Subcutaneous preadipocyte (primary cell): ENCODE measurements at places on chromosomes 6 and 20. TPM values are rescaled to one million over a fixed set of nuclear protein-coding genes. Genes with fewer than 3 reads are reported as not detected.

Gene OR2H1
- total RNA-seq: not detected in 2 replicates

Gene ATAT1
- total RNA-seq: 3.3 and 4.1 TPM in 2 replicates

Gene CNR1
- total RNA-seq: under 0.01 and 0.37 TPM in 2 replicates

Gene SLC12A5
- total RNA-seq: not detected in 2 replicates

Gene LPIN3
- 14.1 and 14.3 TPM in 2 replicates for total RNA-seq

Gene TCF15
- total RNA-seq: not detected in 2 replicates

Gene CGA
- total RNA-seq: not detected in 2 replicates

Gene PREP
- 17.3 and 18.4 TPM in 2 replicates for total RNA-seq

Gene TMEM63B
- 22.8 and 24.4 TPM in 2 replicates for total RNA-seq

Gene BTBD3
- total RNA-seq: 15.4 and 20.3 TPM in 2 replicates
